K562 (cell line): ENCODE measurements at places on chromosomes 5 and 9.

DNA sequence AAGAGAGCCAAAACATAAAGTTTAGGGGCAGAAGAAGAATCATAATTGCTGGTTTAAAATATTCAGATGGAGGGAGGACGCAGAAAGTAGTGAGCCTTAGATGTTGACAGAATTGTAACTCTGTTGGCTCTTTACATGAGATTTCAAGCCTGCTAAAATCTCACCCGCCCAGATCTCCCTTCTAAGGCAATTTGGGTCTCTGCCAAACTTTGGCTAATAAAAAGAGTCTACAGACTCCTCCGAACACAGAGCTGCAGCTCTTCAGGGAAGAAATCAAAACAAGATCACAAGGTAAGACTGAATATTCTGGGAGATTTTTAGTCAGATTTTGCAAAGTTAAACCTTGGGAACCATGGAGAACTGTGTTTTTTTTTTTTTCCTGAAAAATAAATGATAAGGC, at the start of gene IL33:
IL33 (plus strand) TSS at position 246 of the 400 bp plus-strand sequence. CDS start 25,888 bp downstream, outside the sequence.
- no peak for DNase-seq

GRCh38 chr5:120007598-120007997, 378.2 kb downstream of the FAM170A start:
- DNase-seq = no peak

DNA sequence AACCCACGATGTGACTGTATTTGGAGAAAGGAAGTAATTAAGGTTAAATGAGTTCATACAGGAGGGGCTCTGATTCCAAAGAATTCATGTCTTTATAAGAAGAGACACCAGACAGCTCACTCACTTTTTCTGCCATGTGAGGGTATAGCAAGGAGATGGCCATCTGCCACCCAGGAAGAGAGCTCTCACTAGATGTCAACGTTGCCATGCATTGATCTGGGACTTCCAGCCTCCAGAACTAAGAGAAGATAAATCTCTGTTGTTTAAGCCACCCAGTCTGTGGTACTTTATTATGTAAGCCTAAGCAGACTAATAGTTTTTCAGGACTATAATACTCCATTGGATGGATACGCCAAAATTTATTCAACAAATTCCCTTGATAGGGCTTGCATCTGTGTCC, 89.8 kb upstream of the RAD23B start:
- DNase-seq = no peak

DNA sequence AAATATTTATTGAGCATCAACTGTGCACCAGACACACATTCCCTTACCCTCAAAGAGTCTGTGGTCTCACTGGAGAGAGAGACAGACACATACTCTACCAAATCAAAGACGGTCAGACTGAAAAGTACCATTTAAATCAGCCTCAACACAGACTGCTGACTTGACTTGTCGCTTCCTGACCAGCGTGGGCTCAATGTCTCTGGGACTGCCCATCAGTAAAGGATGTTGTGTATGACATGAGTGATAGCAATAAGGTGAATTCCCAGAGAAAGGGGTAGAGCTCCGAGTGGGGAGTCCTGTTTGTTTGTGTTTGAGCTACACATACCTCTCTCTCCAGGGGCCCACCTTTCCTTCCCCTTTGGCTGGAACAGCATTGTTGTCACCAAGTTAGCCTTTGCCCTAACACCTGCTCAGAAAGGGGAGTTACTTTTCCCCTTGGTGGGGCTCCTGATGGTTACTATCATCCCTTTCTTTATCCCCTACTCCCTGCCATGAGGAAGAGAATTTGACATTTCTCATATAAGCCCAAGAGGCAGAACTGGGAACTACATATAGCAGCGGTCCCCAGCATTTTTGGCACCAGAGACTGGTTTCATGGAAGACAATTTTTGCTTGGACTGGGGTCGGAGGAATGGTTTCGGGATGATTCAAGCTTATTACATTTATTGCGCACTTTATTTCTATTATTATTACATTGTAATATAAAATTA, 33.9 kb downstream of the NR4A3 start:
- no peak for DNase-seq

- no peak for DNase-seq
Observed at GRCh38 chr5:163631856-163632255, 126.4 kb downstream of the MAT2B start.

GRCh38 chr5:157196045-157196444, 15.4 kb downstream of the ITK start:
- DNase-seq = no peak

- DNase-seq = peak; percentile 45
Observed at GRCh38 chr5:76958991-76959767, 6.3 kb downstream of the CRHBP start.

DNA sequence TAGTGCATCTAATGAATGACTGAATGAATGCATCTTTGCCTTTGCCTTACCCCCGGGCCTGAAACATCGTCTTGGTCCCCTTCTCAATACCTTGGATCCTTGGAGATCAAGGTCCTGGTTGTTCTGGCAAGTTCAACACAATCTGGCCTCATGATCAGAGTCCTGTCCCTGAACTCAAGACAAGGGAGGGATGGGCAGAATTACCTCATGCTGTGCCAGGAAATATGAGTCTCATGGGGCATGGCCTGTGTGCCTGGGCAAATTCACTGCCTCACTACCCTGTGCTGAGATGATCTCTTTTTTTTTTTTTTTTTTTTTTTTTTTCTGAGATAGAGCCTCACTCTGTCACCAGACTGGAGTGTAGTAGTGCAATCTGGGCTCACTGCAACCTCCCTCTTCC, 630 bp upstream of the BTNL3 start:
- no peak for DNase-seq

DNA sequence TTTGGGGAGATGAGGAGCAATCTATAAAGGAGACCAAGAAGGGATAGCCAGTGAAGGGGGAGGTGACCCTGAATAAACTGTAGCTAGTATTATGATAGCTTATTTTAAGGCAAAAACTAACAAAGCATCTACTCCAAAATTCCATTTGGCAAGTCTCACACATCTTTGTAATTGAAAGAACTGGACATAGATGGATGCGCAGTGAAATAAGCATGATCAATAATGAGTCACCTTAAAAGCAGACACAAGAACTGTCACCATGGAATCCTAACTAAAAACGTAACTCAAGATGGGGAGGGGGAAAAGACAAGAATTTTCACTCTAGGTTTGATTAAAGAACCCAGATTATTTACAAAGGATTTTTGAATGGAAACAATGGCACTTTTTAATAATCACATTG, 164.5 kb downstream of the MED27 start:
- no peak for DNase-seq

DNA sequence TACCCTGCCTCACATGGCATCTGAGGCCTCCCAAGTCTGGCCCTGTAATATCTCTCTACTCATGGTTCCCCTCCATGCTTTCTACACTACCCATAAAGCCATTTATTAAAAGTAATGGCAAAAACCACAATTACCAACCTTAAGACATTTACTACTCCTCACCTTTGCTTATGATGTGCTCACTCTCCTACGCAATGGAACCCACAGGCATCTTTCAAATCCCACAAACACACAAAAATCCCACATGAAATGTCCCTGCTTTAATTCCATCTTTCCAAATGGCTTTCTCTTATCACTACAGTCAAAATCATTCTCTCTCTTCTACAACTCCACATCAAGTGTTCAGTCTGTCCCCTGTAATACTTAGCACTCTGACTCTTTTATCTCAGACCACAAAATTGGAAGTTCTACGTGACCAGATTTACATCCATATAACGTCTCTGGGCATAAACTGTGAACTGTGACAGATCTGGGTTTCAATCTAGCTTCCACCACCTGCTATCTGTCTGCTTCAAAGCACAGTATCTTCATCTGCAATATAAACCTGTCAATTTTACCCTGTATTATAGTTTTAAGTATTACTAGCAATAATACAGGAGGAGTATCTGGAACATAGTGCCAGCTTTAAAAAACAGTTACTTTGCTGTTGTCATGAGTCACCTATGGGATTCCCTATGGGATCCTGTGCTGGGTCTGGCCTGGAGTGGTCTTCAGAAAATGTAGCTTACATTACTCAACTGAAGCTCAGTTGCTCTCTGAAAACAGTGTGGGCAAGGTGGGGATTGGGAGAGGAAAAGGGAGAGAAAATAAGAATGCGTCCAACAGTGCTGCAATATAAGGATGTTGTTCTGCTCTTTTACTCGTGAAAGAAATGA, 137.1 kb upstream of the TRIM32 start:
- DNase-seq = no peak

- DNase-seq = no peak
Observed at GRCh38 chr5:94288937-94289336, 329.5 kb downstream of the KIAA0825 start.

DNA sequence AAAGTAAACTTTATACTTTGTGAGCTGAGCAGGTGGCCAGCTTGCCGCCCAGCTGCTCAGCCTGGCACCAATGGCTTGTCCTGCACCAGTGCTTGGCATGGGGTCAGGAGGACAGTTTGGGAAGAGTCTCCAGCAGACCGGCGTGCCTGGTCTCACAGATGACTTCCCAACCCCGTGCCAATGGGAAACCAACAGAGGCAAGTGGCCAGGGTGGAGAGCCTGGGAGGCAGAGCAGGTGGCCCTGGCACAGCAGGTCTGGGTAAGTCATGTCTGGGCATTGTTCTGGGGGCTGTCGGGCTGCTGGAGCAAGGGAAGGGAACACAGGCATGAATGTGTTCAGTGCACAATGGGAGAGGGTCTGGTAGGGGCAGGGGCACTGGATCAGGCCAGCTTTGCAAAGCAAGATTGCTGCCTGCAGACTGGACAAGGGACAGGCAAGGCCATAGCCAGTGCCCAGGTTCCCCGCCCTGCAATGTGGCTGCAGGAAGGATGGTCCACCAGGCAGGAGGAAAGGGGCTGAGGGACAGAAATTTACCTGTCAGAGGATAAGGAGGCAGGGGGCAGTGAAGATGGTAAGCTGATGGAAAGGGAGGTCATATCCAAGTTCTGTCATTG, 76.2 kb upstream of the ALDH1B1 start:
- DNase-seq = no peak

- DNase-seq = peak; percentile 17
Observed at GRCh38 chr9:83649515-83649914, 26.6 kb downstream of the IDNK start.

DNA sequence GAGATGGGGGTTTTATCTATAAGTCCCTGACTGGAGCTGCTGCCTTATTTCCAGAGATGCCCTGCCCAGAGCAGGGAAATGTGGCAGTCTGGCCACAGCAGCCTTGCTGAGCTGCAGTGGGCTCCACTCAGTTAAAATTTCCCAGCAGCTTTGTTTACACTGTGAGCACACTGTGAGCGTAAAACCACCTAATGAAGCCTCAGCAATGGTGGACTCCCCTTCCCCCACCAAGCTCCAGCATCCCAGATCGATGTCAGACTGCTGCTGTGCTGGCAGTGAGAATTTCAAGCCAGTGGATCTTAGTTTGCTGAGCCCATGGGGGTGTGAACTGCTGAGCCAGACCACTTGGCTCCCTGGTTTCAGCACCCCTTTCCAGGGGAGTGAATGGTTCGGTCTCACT, 208.7 kb upstream of the RAI14 start:
- DNase-seq = no peak

DNA sequence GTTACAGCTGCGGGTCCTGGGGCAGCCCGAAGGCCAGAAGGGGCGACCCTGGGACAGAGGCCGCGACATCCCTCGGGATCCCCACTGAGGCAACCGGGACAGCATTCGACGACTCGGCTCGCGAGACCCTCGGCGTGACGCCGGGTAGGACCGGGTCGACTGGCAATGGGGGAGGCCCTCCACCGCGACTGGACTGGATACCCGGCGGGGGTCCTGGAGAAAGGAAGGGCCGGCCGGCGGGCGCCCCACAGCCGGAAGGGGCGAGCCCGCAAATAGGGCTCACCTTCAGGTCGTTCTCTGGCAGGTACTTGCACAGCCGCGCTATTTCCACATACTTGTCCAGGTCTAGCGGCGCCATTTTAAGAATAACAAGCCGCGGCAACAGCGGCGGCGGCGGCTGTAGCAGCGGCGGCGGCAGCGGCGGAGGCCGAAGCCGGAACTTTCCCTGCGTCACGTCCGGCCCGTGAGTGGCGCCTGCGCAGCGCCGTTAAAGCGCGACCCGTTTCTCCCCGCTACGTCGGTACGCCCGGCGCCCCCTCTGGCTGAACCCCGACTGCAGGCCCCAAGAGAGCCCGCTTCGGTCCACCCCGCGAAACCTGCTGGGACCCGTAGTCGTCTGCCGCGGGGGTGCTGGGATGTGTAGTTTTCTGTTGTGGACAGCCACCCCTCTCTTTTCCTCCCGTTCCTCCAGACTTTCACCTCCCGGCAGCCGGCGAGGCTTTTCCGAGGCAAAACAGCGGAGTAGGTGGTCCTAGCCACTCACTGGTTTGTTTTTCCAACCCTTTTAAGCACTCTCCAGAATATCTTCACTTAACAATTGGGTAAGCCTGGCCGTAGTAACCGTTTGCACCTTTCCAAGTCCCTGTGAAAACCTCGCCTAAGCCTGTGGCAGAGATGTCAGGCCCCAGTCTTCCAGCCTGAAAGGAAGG, at the start of gene PPP6C:
PPP6C (minus strand) TSS at position 443 of the 929 bp plus-strand sequence; CDS start at position 358, 85 bp downstream.
- peak; percentile 95 for DNase-seq

DNA sequence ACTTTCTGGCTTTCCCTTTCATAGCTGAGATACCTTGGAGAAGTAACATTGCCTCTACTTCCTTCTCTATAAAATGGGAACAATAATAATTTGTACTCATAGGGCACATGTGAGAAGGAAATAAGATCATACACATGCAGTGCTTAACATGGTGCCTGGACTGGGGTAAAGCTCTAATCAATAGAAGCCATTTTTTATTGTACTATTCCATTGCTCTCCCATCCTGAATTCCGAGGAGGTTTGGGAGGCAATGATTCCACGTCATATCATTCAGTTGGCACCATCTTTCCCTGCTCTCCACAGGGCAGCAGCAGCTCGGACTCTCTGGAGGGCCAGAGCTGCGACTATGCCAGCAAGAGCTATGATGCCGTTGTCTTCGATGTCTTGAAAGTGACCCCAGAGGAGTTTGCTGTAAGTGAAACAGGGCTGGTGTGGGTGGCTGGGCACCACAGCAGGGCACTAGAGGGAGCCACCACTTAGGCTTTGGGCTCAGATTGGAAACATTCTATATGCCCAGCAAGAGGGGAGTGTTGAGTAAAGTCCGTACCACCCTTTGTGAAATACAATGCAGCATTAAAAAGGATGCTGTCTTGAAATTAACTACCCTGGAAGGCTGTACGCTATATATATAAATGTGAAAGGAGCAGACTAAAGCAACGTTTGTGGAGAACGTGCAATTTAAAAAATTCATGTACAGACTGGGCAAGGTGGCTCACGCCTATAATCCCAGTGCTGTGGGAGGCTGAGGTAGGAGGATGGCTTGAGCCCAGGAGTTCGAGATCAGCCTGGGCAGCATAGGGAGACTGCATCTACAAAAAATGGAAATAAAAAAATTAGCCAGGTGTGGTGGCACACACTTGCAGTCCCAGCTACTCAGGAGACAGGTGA, 51.2 kb downstream of the RALGPS1 start:
- DNase-seq = no peak

DNA sequence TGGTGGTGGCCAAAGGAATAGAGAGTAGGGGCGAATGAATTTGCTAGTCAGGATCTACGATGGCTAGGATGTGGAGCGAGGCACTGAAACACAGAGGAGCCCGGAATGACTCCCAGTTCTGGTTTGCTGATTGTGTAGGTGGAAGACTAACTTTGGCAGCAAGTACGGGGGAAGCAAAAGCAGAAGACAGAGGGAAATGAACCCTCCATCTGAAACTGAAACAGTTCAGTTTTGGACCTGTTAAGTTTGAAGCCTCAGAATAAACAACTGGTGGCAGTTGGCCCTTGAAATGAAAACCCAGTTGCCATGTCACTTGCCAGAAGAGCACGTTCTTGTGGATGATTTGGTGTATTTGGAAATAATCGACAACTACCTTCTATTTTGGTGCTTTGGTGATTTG, 15.4 kb upstream of the SMIM15 start:
- DNase-seq = no peak
